ENCODE measurements at places on chromosomes 3 and 15.
A peak's percentile ranks its signal among the peaks of the same experiment; 100 is the strongest.

GRCh38 chr3:61924090-61924735 is 362.8 kb downstream of the PTPRG start:
- DNase-seq: no peak

GRCh38 chr15:49877873-49878521 is 241.0 kb downstream of the ATP8B4 start:
- DNase-seq: no peak

GRCh38 chr3:51688206-51688600 is 17.2 kb downstream of the TEX264 start:
- DNase-seq: no peak

DNA sequence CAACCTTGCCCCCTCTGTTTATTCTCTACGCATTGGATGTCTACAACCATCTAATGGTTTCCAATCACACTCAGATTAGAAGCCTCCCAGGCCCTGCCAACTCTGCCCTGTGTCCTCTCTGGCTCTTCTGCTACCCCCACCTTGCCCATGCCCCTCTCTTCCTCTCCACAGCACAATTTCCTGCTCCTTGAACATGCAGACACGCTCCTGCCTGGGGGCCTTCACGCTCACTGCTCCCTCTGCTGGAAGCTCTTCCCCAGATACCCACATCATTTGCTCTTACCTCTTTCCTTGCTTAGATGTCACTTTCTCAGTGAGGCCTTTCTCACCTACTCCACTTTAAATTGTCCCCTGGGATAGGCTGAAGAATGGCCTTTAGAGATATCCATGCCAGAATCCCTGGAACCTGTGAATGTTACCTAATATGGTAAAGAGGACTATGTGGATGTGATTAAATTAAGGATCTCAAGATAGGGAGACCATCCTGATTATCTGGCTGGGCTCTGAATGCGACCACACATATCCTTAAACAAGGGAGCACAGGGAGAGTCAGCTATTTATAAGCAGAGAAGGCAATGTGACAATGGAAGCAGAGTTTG is 9.9 kb downstream of the KY start:
- no peak for DNase-seq

DNA sequence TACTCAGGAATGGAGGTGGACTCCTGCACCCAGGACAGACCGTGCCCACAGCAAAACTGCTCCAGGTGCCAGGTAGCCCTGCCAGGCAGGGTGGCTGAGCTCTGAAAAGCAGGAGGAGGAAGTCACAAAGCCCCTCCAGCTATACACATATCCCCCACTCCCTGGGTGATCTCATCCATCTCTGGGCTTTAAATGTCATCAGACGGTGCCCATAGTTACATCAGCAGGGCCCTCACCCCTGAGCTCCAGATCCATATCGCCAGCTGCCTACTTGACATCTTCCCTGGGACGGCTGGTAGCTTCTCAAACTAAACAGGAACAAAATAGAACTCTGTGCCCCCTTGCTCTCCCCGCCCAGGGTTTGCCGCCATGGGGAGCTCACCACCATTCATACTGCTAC is 87.7 kb downstream of the MEGF11 start:
- DNase-seq: peak; percentile 29

DNA sequence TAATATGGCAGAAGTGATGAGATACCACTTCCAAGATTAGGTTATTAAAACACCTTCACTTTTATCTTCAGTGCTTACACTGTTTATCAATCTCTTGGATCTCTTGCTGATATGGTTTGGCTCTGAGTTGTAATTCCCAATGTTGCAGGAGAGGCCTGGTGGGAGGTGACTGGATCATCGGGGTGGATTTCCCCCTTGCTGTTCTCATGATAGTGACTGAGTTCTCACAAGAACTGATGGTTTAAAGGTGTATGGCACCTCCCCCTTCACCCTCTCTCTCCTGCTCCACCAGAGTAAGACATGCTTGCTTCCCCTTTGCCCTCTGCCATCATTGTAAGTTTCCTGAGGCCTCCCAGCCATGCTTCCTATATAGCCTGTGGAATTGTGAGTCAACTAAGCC is 11.8 kb downstream of the GOLIM4 start:
- no peak for DNase-seq

DNA sequence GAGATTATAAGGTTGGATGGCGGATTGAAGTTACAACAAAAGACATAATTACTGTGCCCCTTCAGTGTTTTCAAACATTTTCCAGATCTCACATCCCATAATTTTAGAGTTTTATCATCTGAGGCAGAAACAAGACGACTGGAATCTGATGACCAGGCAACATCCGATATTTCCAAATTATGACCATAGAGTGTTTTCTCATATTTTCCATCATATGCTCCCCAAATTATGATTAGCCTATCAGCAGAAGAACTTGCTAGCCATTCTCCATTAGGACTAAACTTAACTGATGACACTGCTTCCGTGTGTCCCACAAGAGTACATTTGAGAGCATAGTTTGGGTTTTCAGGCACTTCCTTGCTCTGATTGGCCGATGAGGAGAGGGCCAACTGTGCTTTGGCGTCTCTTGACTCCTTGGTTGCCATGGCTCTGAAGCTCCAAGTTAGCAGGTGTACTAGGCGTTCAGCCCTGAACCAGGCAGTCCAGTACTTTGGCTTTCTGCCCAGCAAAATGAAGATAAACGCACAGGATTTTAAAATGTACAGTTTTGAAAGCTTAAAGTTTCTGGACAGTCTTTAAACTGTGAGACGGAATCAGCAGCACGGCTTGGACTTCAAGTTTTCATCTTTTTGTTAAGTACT is 638 bp downstream of the WDR5B start:
- peak; percentile 45 for DNase-seq

DNA sequence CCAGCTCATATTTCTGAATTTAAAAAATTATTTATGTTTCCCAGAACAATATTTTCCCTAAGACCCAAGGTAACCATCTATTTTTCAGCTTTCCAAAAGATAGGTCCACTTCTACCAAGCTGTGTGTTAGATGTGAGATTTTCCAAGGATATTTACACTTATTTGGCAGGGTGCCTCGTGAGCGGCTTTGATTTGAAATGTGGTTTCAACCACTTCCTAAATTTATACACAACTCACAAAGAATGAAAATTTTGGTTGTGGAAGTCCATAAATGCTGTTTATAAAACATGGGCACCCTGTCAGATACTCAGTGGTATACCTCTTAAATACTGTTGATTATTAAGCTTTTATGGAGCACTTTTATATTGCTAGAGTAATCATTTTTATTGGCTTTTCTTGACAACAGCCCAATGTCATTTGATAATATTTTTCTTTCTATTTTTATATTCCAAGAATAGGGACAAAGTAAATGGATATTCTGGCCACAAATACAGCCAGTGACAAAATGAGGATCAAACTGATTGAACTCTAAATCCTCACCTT is 57.6 kb downstream of the GAP43 start:
- no peak for DNase-seq

GRCh38 chr3:141386126-141386488 is 17.8 kb downstream of the ZBTB38 start:
- no peak for DNase-seq

DNA sequence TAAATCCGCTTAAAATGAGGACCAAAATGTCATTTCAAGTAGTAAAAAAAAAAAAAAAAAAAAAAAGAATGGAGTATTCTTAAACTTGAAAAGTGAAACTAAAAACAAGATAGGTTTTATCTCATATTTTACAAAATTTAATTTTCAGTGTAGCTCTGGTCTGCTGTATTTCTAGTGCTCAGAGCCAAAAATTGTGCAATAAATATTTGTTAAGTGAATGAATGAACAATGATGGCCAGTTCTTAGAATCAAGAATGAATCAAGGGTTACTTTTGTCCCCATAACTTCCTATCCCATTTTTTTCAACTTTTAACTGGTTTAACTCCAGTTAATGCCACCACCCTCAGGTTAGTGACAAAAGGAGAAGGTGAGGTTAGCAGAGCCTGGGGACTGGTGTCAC is 214.4 kb downstream of the ABHD5 start:
- DNase-seq: no peak
